ENCODE measurements at places on chromosomes 13 and 19.
A peak's percentile ranks its signal among the peaks of the same experiment; 100 is the strongest.

- no peak for DNase-seq
These were observed 2.0 kb downstream of the COL4A1 start for GRCh38 chr13:110305001-110305400.

DNA sequence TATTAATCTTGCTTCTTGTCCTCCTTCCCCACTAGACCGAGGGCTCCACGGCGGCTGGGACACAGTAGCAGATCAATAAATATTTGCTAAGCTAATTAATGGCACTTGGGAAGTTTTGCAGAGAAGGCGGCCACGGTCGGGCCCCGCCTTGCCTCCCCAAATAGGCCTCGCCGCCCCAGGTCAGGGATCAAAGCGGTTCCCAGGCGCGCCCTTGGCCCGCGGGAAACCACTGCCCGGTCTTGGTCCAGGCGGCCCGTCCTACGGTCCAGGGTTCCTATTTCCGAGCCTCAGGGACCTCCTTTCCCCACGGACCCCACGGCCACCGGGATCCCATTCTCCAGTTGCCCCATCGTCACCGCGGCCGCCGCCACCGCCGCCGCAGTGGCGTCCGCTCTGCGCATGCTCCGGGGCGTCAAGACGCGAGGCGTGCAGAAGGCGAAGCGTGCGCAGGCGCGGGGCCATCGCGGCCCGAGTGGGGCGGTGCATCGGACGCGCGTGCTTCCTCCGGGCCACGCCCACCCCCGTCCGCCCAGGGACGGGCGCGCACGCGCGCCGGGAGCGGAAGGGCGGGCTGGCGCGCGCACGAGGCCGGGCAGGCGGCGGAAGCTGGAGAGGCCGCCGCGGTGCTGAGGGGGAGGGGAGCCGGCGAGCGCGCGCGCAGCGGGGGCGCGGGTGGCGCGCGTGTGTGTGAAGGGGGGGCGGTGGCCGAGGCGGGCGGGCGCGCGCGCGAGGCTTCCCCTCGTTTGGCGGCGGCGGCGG is at the start of gene SMARCA4:
Gene SMARCA4, plus strand, starts transcription at position 717 of the 759 bp plus-strand sequence. CDS start 23,122 bp downstream, outside the sequence.
- peak; percentile 75 for DNase-seq

GRCh38 chr19:49436381-49437017 is 4.8 kb downstream of the SLC17A7 start:
- DNase-seq = no peak

DNA sequence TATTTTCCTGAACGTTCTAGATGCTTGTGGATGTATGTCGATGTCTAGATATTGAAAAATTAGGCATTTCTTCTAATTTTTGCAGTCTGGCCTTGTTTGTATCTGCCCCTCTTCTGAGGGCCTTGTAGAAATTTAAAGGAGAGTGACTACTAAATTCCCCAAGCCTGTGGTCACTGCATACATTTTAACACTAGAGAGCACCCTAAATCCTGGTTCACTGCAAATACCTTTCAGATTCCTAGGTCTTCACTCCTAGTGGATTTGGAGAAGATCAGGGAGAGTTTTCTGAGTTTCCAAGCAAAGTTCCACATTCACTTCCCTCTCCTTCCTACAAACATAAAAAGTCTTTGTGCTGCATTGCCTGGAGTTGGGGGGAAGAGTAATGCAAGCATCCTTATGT is 1272.5 kb downstream of the OLFM4 start:
- no peak for DNase-seq

GRCh38 chr19:48244281-48244680 is 11.4 kb downstream of the CARD8 start:
- no peak for DNase-seq

GRCh38 chr19:18677156-18677555 is 6.3 kb upstream of the CRTC1 start:
- no peak for DNase-seq

DNA sequence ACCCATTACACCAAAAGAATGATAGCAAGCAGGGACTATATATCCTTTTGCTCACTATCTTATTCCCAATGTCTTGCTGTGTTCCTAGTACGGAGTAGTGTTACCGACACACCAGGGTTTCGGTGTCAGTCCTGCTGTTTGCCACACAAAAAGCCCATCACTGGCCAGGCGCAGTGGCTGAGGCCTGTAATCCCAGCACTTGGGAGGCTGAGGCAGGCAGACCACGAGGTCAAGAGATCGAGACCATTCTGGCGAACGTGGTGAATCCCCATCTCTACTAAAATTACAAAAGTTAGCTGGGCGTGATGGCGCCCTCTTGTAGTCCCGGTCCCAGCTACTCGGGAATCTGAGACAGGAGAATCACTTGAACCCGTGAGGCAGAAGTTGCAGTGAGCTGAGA is 1467.3 kb upstream of the MIR17HG start:
- DNase-seq = no peak

DNA sequence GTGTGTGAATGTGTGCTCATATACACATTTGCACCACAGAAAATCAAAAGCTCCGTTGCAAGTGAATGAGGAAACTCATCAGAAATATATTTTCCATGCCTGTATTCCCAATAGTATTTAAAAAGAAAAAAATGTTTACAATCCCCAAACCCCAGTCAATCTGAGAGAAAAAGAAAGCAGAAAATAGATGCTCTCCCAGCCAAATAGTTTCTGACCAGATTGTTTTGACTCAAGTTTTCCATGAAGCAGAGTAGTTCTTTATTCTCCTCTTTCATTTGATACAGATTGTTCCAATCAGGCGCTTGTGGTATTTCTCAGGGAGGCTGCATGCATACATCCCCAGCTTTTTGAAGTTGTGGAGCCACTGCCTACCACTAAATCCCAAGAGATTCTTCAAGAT is 110.6 kb downstream of the STARD13 start:
- no peak for DNase-seq

DNA sequence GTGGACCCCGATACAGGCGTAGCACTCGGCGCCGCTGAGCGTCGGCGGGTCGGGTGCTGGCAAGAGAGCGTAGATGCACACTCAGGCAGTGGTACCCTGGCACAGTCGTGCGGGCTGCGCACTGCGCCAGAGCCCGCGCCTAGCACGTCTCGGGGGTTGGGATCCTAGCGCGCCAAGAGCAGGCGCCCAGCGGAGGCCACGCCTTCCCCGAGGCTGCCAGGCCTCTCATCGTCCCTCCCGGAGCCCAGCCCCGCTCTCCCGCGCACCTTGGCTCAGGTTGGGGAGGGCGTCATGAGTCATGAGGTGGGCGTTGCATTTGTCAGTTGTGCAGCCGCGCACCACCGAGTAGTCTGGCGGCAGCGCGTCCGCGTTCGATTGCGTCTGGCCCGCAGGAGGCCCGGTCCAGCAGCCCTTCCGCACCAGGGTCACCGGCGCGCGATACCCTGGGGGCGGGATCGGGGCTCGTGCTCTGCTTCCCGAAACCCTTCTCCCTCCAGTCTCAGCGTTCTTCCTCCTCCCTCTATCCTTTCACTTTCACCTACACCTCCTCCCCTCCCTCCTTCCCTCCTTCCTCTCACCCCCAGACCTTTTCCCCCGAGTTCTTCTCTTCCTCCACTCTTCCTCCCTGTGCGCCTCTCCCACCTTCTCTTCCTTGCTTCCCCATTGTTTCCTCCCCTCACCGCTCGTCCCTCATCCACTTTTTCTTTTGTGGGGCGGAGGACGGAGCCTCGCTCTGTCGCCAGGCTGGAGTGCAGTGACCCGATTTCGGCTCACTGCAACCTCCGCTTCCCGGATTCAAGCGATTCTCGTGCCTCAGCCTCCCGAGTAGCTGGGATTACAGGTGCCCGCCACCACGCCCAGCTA is 3.5 kb downstream of the LYPD5 start:
- DNase-seq = no peak

- no peak for DNase-seq
These were observed 7.4 kb downstream of the RABAC1 start for GRCh38 chr19:41951686-41952172.

- no peak for DNase-seq
These were observed 236.0 kb downstream of the PCDH9 start for GRCh38 chr13:66994097-66994496.

DNA sequence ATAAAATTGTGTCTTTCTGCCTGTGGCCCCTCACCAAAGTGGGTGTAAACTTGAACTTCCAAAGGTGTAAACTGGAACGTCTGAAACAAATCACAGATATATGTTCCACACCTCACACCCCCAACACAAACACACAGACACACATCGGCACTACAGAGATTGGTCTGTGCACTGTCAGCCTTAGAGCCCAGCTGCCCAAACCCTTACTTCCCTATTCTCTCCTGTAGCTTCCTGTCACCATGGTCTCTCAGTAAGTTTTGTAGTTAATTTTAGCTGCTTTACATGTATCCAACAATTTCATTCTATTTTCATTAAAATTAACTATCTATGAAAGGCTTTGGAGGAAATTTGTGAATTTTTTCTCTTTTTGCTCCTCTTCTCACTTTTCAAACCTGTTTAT is 5.4 kb downstream of the TM9SF2 start:
- DNase-seq = no peak

DNA sequence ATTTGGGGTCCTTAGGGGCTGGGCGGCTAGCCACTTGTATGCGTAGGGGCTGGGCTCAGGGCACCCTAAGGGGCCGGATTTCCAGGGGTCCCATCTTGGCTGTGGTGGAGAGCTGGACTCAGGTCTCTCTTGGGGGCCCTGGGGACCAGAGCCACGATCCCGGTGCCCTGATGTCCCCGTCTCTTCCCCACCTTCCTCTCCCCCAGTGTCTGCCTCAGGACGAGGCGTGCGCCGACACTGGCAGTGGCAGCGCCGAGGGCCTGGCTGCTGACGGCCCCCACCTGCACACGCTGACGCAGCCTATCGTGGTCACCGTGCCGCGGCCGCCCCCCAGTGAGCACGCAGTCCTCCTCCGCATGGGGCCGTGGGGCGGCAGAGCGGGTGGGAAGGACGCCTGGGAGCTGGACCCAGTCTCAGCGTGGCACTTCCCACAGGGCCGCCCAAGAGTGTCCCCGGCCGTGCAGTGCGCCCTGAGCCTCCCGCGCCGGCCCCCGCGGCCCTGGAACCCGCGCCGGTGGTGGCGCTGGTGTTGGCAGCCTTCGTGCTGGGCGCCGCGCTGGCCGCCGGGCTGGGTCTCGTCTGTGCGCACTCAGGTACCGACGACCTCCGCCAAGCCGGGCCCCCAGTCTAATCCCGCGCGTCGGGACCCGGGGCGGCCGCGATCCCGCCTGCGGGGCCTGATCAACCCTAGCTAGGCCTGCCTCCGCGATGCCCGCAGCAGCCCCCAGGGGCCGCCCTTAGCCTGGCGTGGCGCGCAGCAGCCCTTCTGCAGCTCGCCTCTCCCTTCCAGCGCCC is 2.7 kb upstream of the SNAPC2 start:
- DNase-seq = no peak

- DNase-seq = no peak
These were observed 41.8 kb upstream of the PNMA8B start for GRCh38 chr19:46537136-46538097.

DNA sequence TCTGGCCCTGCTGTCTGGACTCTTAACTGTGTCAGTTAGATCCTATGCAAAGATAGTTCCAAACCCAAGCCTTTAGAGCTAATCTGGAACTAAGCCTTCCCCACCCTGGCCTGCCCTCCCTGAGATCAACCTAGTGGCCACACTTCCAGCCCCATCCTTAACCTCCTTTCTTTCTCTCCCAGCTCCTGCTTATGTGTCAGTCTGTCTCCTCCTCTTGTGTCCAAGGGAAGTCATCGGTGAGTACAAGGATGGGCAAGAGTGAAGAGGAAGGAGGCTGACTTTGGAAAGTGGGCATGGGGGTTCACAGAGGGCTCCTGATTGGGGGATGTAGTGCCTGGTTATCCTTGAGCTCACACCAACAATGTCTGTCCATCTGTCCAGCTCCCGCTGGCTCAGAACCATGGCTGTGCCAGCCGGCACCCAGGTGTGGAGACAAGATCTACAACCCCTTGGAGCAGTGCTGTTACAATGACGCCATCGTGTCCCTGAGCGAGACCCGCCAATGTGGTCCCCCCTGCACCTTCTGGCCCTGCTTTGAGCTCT is 12.3 kb downstream of the IGFL2 start:
- no peak for DNase-seq

GRCh38 chr19:47514151-47514868 is 553 bp downstream of the NAPA start:
- DNase-seq = no peak

DNA sequence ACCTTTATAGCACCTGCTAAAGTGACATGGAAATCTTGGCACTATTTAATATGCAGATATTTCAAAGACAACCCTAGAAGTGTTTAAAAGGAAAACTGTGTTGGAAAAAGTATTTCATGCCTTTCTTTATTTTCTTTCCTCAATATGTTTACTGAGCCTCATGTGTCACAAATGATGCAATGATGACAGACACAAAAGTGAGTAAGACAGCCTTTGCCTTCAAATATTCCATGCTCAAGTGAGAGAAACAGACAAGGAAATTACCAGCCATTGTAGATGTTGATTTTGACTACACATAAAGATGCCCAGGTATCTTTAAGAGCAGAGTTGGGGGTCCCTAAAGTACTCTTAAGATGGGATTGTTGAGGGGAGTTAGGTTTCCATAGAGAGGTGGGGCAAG is 48.0 kb upstream of the TPP2 start:
- DNase-seq = no peak

DNA sequence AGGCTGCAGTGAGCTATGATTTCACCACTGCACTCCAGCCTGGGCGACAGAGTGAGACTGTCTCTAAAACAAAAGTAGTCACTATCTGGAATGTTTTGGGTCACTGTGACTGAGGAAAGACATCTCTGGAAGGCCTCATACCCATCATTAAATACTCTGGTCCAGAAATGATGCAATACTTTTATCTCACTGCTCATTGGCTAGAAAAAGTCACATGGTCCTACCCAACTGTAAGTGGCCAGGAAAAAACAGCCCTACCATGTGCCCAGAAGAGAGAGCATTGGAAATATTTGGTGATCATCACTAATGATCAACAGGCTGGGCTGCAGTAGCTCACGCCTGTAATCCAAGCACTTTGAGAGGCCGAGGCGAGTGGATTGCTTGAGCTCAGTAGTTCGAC is 29.8 kb downstream of the PNPLA6 start:
- DNase-seq = no peak

GRCh38 chr13:28532388-28533124 is 37.6 kb upstream of the FLT1 start:
- DNase-seq = no peak

GRCh38 chr13:26910754-26911465 is 150.3 kb upstream of the GPR12 start:
- DNase-seq = no peak

GRCh38 chr13:99800951-99801350 is 170.6 kb downstream of the ZIC5 start:
- no peak for DNase-seq

GRCh38 chr19:14073261-14073924 is 807 bp downstream of the MISP3 start:
- DNase-seq = no peak

DNA sequence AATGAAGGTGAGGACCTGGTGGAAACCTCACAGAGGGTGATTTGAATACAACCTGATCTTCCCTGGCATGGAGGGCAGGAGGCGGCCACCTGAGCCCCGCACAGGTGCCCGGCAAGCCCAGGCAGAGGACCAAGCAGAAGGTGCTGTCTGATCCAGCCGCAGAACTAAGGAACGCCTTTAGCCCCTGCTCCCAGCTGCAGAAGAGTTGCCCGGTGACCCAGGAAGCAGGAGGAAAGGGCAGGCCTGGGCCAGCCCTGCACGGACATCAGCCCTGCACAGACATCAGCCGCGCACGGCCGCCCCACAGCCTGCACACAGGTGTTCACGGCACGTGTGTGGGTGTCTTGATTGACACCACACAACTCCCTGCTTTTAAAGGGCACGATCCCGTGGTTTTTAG is 43.1 kb downstream of the RASA3 start:
- no peak for DNase-seq
